ENCODE measurements at places on chromosomes 1 and 21. TPM values are rescaled to one million over a fixed set of nuclear protein-coding genes. Genes with fewer than 3 reads are reported as not detected.

DNA sequence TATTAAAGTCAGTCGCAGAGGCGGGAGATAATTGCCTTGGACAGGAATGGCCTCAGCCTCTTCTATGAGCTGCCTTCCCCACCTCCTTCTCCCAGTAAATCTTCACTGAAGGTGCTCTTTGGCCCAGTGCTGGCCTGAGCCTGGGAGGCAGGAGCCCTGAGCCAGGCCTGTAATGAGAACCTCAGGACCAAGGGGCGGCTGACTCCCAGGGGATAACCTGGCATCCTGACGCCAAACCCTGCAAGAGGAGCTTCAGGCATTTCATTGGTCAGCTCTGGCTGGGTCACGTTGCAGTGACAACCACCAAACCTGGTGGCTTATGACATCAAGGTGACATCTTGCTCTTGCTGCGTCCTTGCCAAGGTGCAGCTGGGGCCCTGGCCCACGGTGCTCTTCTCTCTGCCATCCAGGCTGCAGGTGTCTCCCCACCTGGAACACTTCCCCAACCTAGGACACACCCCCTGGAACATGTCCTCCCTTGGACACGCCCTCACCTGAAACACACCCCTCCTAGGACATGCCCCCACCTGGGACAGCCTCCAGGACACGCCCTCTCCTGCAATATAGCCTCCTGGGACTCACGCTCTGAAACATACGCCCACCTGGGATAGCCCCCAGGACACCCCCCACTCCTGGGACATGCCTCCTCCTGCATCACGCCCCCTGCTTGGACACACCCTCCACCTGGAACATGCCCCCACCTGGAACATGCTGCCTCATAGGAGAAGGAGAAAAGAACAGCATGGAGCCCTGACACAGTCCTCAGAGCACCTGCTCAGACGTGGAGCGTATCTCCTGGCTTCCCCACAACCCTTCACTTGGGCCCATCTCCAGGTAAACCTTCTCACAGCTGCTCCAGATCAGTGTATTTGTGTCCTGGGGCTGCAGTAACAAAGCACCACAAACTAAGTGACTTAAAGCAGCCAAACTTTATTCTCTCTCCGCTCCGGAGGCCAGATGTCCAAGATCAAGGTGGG lies 333.6 kb downstream of the NPHP4 start:
- no peak overlapping the region for H3K4me3 ChIP-seq
- no peak overlapping the region for H3K27ac ChIP-seq
- peaks cover 9% of the 10 kb centered on the region for H3K4me1 ChIP-seq
- no peaks in the 10 kb centered on the region for H3K36me3 ChIP-seq
- no peaks in the 10 kb centered on the region for H3K27me3 ChIP-seq

DNA sequence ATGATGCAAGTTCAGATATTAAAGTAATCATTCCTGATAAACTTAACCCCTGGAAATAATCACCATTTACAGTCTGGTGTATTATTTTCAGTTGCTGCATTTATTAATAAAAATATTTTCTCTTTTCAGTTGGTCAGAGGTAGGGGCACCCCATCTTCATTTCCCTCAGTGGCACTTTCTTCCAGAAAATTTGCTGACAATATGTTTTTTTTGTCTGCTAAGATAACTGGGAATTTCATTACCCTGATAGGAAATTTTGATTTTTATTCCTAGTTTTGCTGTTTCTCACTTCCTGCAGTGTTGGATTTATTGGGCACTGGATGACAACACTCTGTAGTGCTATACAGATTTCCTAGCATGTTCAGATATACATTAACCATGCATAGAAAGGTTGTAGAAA lies 33.1 kb upstream of the APOBEC4 start:
- H3K36me3 ChIP-seq = no peaks in the 10 kb centered on the region
- H3K4me1 ChIP-seq = no peaks in the 10 kb centered on the region
- H3K27me3 ChIP-seq = no peaks in the 10 kb centered on the region
- no peak overlapping the region for H3K4me3 ChIP-seq

DNA sequence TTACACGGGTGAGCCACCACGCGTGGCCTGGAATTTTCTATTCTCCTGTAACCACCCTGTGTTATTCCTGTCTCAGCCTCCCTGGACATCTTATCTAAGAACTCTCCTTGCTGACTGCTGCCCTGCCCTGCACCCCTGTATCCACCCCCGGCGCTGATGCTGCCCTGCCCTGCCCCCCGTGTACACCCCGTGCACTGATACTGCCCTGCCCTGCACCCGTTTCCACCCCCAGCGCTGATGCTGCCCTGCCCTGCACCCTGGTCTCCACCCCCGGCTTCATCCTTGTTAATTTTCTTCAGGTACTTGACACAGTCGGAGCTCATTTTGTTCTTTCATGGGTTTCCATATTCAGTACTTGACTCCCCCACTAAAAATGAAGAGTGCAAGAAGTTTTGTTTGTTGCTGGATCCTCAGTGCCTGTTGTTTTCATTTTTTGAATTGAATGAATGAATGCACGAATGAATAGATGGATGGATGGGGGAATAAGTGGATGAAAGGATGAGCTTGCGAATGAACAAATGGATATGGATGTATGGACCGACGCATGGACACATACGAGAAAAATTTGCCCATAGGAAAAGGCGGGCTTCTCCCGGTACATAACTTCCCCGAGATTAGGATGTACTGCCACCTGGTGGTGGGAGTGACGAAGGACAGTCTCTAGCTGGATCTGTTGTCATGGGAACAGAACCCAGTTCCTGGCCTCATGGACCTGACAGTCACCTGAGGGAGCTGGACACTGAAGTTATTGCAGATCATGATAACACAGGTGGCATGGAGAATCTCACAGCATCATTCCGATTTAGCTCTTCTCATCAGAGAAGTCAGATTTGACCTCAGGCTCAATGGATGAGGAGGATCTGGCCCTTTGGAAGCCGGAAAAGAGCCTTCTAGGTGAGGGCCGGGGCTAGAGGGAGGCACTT lies 14.9 kb downstream of the AADACL4 start:
- H3K27me3 ChIP-seq = peaks cover 44% of the 10 kb centered on the region
- H3K36me3 ChIP-seq = no peaks in the 10 kb centered on the region
- peaks cover 5% of the 10 kb centered on the region for H3K4me1 ChIP-seq
- no peak overlapping the region for H3K27ac ChIP-seq

GRCh38 chr1:200364831-200365230 lies 45.0 kb downstream of the ZNF281 start:
- no peak overlapping the region for H3K4me3 ChIP-seq
- peaks cover 29% of the 10 kb centered on the region for H3K4me1 ChIP-seq
- no peaks in the 10 kb centered on the region for H3K27me3 ChIP-seq
- peaks cover 2% of the 10 kb centered on the region for H3K36me3 ChIP-seq
- peak; percentile 38 for DNase-seq

- H3K4me3 ChIP-seq = no peak overlapping the region
- H3K36me3 ChIP-seq = peaks cover 93% of the 10 kb centered on the region
- no peaks in the 10 kb centered on the region for H3K4me1 ChIP-seq
Measured at GRCh38 chr1:156794506-156795373, 21.9 kb downstream of the SH2D2A start.

DNA sequence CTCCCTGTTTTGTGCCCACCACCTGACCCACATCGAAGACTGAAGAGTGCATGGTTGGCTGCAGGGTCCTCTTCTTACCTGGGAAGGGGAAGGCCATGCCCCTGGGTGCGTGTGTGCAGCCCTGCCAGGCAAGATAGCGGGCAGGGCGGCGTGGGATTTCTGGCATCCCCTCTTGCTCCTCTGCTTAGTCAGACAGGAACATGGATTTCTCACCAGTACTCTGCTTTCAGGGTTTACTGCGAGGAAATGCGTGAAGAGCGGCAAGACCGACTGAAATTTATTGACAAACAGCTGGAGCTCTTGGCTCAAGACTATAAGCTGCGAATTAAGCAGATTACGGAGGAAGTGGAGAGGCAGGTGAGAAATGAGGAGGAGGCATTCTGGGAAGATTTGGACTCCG lies 15.5 kb upstream of the MIIP start:
- H3K27ac ChIP-seq = no peak overlapping the region
- peaks cover 11% of the 10 kb centered on the region for H3K4me1 ChIP-seq
- H3K36me3 ChIP-seq = peaks cover 97% of the 10 kb centered on the region
- no peak for DNase-seq
- no peak overlapping the region for H3K4me3 ChIP-seq
- H3K27me3 ChIP-seq = no peaks in the 10 kb centered on the region

GRCh38 chr1:78081980-78082860 lies 36.5 kb downstream of the GIPC2 start:
- no peak overlapping the region for H3K4me3 ChIP-seq
- H3K27ac ChIP-seq = no peak overlapping the region
- peaks cover 6% of the 10 kb centered on the region for H3K4me1 ChIP-seq
- no peaks in the 10 kb centered on the region for H3K27me3 ChIP-seq
- no peak for DNase-seq

DNA sequence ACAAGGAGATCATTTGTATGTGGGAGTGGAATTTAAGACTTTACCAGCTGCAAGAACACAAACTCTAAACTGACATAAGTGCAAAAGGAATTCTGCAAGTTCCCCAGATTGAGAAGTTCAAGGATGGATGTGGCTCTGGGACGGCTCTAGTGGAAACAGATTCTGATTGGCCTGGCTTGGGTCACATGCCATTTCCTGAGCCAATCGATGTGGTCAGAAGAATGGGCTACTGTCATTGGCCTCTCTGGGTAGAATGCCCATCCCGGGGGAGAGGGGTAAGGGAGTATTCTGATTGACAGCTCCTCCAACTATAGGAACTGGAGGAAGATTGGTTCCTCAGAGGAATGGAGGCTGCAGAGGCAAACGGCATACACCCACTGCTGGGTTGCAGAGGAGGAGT lies 6.0 kb upstream of the IFNLR1 start:
- H3K4me1 ChIP-seq = peaks cover 26% of the 10 kb centered on the region

- H3K36me3 ChIP-seq = no peaks in the 10 kb centered on the region
- no peak overlapping the region for H3K4me3 ChIP-seq
- DNase-seq = no peak
- peaks cover 14% of the 10 kb centered on the region for H3K27me3 ChIP-seq
Measured at GRCh38 chr1:17119773-17120480, 676 bp upstream of the PADI2 start.

GRCh38 chr1:25809283-25809926 lies 9.4 kb downstream of the SELENON start:
- DNase-seq = no peak
- no peaks in the 10 kb centered on the region for H3K27me3 ChIP-seq
- peaks cover 8% of the 10 kb centered on the region for H3K36me3 ChIP-seq
- no peak overlapping the region for H3K4me3 ChIP-seq
- peaks cover 8% of the 10 kb centered on the region for H3K4me1 ChIP-seq
- H3K27ac ChIP-seq = no peak overlapping the region

GRCh38 chr1:35030756-35031446 lies 844 bp downstream of the ZMYM6 start:
- H3K4me1 ChIP-seq = peaks cover 19% of the 10 kb centered on the region
- peak overlapping the region; percentile 97 for H3K27ac ChIP-seq
- DNase-seq = peak; percentile 40
- H3K4me3 ChIP-seq = peak overlapping the region; percentile 90
- H3K36me3 ChIP-seq = peaks cover 33% of the 10 kb centered on the region

DNA sequence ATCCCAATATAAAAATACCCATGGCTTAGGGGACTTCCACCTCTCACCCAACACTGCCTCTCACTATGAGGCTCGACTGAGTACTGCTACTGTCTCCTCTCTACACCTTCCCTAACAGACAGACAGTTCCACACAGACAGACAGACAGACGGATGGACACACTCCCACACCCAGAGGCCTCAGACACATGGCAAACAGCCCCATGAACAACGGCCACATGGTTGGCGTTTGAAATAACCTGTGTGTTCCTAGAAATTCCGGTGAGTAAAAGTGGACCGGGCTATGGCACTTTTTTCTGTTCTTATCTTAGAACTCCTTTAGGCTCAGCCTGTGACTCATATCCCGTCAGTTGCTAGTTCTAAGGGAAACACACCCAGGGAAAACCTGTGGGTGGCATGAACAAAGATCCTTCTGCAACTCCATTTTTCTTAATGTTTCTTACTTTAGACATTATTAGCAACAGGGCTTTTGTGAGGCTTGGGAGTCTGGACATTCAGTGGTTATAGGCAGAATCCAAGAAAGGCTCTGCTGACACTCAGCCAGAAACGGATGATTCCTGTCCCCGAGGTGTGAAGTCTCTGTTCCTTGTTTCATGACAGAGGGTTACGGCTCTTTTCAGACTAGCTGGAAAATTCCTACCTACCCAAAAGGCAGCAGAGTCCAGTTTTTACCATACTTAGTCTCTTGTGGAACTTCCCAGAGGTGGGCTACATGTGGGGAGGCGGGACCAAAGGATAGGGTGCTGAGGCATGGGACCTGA lies 90.5 kb upstream of the TLR5 start:
- H3K36me3 ChIP-seq = no peaks in the 10 kb centered on the region
- peak overlapping the region; percentile 33 for H3K27ac ChIP-seq
- peaks cover 48% of the 10 kb centered on the region for H3K4me1 ChIP-seq

DNA sequence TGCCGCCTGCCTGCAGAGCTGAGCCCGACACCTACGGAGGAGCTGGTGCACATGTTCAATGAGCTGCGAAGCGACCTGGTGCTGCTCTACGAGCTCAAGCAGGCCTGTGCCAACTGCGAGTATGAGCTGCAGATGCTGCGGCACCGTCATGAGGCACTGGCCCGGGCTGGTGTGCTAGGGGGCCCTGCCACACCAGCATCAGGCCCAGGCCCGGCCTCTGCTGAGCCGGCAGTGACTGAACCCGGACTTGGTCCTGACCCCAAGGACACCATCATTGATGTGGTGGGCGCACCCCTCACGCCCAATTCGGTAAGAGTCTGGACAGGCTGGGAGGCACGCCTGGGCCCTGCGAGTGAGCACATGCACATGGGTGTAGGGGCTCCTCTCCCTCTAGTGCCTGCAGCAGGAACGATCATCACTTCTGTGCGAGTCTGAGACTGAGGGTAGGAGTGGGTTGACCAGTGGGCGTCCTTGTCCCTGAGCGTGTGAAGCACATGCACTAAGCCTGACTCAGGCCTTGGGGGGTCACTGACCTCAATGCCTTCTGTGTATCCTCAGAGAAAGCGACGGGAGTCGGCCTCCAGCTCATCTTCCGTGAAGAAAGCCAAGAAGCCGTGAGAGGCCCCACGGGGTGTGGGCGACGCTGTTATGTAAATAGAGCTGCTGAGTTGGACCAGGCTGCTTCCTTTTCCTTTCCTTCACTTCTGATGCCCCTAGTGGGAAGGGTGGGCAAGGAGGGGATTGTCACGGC lies 6.9 kb downstream of the DMAP1 start:
- no peak overlapping the region for H3K4me3 ChIP-seq
- H3K36me3 ChIP-seq = peaks cover 61% of the 10 kb centered on the region
- H3K27me3 ChIP-seq = no peaks in the 10 kb centered on the region

- H3K4me1 ChIP-seq = no peaks in the 10 kb centered on the region
- H3K27me3 ChIP-seq = peaks cover 74% of the 10 kb centered on the region
- no peak overlapping the region for H3K27ac ChIP-seq
- DNase-seq = no peak
- no peak overlapping the region for H3K4me3 ChIP-seq
Measured at GRCh38 chr1:229047840-229048620, 222.9 kb upstream of the RAB4A start.

Gene OR13G1
- total RNA-seq = not detected

Gene VANGL1
- total RNA-seq = 10.5 TPM

Gene AADACL4
- not detected for total RNA-seq

Gene KRTAP13-2
- not detected for total RNA-seq

Gene KLHL12
- total RNA-seq = 51.0 TPM

Gene PRKAA2
- 1.0 TPM for total RNA-seq

Gene ARHGEF16
- total RNA-seq = 8.8 TPM

Gene FNDC5
- total RNA-seq = not detected

Gene KLF17
- not detected for total RNA-seq

Gene TTC34
- total RNA-seq = 0.47 TPM

Gene CACNA1S
- total RNA-seq = not detected

Gene CHIT1
- not detected for total RNA-seq

Gene VSIG8
- total RNA-seq = not detected

Measured in MCF 10A (cell line).